ENCODE measurements at places on chromosomes 11 and 22. TPM values are rescaled to one million over a fixed set of nuclear protein-coding genes. Genes with fewer than 3 reads are reported as not detected.

The NEFH gene
- 0.47 TPM for total RNA-seq

The INS gene
- total RNA-seq, result not detected

- no peak for DNase-seq
Observed at GRCh38 chr11:112213753-112214152, 12.5 kb upstream of the PTS start.

The SCN2B gene
- total RNA-seq, result 5.8 TPM

- DNase-seq, result no peak
Observed at GRCh38 chr22:26914519-26915185, 257.3 kb downstream of the MIAT start.

The CSNK2A3 gene
- total RNA-seq, result 5.5 TPM

- no peak for DNase-seq
Observed at GRCh38 chr11:110082899-110083298, 10.3 kb upstream of the ZC3H12C start.

All from occipital lobe (tissue), 3 donors.